Lower leg skin (tissue), 4 donors: ENCODE measurements at places on chromosomes 11 and 22.

- no peak for DNase-seq
These were observed 7.9 kb downstream of the MTMR2 start for GRCh38 chr11:95916049-95916448.

DNA sequence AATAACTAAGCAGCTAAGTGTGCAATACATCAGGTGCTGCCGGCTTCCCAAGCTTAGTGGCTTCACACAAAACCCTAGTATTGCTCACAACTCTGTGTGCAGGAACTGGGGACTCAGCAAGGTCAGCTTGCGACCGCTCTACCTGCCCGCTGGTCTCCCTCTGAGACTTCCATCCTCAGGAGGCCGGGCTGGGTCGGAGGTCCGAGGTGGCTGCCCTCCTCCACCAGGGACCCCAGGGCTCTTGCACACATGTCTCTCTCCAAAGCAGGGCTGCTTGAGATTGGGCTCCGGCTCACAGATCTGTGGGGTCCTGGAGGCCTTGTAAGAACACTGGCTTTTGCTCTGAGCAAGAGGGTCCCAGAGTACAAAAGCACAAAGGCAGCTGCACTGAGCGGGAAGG lies 25.4 kb upstream of the FGF19 start:
- DNase-seq: no peak

DNA sequence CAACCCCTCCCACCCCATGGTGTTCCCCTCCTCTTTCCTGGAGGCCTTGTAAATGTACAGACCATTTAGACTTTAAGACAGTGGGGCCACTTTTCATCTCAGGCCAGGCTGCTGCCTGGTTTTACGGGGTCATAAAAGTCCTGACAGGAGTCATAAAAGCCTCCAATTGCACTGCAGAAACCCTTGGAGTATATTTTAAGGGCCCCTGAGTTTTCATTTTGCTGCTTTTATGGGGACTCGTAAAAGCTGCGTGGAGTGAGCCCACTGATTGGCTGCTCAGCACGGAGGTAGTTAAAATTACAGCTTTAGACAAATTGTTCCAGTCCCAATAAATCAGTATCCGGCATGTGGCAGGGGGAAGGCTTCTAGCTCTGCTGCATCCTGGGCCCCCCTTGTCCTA lies 627.6 kb downstream of the NTM start:
- no peak for DNase-seq

DNA sequence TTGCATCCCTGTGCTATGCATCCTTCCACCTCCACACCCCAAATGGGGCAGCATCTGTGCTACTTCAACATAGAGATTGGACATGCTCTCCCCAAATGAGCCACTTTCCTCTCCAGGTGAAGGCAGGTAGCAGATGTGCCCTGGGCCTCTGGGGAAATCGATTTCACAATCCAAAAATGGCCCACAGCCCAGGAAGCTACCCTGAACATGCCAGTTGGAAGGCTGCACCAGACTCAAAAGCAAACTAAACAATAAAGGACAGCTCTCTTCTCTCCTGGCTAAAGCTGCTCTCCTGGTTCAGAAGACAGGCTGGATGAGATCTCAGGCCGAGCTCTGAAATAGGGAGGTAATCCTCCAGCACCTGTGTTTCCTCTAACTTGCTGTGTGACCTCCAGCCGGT lies 19.7 kb downstream of the ISX start:
- no peak for DNase-seq

- no peak for DNase-seq
These were observed 13.9 kb upstream of the CDC42EP2 start for GRCh38 chr11:65300621-65301275.

GRCh38 chr11:105297463-105297862 lies 157.9 kb upstream of the CARD18 start:
- no peak for DNase-seq

GRCh38 chr11:119918347-119918746 lies 189.3 kb upstream of the NECTIN1 start:
- no peak for DNase-seq

- DNase-seq: no peak
These were observed 5.4 kb upstream of the HMOX1 start for GRCh38 chr22:35375526-35375925.

DNA sequence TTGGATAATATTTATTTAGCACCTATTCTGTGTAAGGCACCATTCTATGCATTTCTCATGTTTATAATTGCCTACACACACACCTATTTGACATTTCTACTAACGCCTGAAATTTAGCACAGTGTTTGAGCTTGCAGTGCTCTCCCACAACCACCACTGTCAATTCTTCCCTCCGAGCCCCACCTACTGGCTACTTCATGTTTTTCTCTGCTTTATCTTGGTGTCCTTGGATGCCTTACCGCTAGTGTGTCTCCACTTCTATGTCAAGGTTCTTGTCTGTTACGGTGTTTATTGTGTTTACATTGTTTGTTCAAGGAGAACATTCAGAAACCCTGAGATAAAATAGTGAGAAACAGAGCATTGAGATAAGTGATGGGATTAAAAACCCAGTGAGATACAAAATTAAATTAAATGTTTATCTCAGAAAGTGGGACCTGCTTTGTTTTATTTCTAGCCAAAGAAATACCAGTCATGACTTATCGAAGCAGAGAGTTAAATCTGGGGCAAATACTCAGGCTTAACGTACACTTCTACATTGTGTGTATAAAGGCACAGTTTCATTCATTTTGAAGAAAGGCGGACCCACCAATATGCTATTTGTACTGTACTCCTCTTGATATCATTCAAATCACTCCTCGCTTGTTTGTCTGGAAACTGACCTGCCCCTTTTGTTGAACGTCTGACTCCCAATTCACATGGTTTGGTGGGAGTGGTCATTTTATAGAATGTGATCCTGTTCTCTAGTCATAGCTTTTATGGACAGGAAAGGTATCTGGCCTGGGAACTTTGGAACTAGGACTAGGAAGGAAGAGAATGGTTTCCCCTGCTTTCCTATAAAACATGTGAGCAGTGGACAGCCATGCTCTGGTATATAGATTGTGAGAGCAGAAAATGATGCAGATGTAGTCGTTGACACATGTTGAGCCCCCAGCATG lies 39.2 kb upstream of the SLC36A4 start:
- DNase-seq: no peak

DNA sequence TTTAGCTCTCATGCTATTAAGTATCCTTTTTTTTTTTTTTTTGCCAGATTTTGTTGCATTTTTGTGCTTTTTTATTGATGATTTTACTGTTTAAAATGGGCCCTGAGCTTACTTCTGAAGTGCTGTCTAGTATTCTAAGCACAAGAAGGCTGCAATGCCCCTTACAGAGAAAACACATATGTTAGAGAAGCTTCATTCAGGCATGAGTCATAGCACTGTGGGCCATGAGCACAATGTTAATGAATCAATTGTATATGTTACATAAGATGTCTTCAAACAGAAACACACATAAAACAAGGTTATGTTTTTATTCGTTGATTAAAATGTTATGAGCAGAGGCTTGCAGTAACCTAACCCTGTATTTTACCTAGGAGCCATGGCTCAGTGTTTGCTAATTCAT lies 117.8 kb upstream of the C11orf87 start:
- no peak for DNase-seq

GRCh38 chr22:45435544-45436139 lies 22.1 kb downstream of the RIBC2 start:
- DNase-seq: peak; percentile 91

DNA sequence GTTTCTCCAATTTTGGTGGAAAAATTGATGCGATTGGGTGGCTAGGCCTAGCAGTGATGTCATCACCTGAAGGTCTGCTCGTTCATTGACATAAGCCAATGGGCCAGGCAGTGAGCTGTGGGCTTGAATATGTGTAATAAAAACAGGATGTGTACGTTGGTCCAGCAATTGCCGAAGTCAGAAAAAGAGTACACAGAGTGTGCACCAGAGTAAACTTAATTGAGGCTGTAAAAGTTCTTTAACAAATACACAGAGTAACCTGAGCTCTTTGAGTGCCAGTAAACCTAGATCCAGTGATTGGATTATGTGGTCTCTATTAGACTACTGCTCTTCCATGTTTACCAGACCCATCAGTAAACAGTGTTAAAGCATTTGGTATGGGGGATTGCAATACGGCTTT lies 13.0 kb upstream of the GLYATL1 start:
- DNase-seq: no peak

DNA sequence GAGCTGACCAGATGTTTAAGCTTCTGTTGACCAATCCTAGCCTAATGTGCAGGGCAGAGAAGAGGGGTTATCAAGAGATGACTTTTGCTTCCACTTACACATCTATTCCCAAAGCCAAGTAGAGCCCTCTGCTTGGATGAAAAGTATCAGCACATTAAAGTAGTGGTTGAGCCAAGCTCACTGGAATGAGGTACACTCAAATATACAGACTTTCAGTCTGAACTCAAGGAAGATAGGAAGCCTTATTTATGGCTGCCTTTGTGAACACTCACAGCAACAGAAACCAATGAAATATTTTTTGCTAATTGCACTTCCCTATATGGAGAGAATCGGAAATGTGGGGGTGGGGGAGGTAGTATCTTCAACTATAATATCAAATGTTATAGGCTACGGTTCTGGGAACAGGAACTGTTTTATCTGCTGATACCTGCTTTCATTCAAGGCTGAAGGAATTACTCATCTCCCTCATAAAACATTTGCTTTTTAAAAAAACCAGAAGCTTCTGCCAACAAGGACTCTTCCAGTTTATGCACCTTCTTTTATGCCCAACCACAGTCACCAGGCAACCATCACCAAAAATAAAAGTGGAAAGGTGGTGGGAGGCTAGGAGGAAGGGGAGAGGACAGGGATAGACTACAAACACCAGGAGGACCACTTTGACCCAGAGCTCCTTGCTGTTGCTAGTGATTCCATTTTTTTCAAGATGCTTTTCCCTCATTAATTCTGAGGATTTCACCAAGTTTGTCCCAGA lies 91.2 kb downstream of the CLPB start:
- DNase-seq: no peak

- no peak for DNase-seq
These were observed 49.0 kb upstream of the CYP2D6 start for GRCh38 chr22:42179616-42180015.

- DNase-seq: no peak
These were observed 76.3 kb downstream of the FAM168A start for GRCh38 chr11:73521621-73522020.

DNA sequence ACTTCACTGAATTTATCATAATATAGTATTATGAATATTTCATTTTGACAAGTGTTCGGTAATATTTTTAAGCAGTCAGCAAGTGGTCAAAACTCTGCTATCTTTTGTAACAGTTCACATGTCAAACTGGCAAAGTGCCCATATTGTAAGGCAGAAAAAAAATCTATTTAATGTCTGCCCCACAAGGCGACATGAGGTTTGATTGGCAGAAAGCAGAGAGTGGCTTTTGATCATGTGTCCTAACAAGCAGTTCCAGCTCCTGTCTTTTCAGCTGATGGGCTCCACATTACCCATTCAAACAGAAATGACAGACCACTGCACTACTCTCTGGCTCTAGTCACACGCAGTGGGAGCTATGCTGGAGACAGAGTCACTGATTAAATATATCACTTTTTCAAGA lies 59.0 kb downstream of the SOX6 start:
- no peak for DNase-seq

- DNase-seq: no peak
These were observed 14.0 kb downstream of the SGSM1 start for GRCh38 chr22:24819911-24820461.

DNA sequence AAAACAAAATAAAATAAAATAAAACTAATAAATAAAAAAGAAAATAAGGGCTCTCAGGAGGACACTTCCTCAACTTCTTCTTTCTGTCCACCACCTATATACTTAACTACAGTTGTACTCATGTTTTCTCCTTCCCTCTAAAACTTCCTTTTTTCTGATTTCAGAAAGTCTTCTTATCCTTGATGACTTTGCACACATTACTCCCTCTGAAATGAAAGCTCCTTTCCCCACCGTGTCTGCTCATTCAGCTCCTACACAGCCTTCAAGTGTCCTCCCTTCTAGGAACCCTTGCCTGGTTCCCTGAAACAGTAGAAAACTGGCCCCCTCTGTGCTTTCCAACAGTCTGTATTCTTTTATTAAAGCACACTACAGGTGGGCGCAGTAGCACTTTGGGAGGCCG lies 18.3 kb upstream of the DDX17 start:
- DNase-seq: no peak
